ENCODE measurements at places on chromosomes 6 and 20.

- no peak for DNase-seq
These were observed 31.9 kb downstream of the GINS1 start for GRCh38 chr20:25439328-25439727.

DNA sequence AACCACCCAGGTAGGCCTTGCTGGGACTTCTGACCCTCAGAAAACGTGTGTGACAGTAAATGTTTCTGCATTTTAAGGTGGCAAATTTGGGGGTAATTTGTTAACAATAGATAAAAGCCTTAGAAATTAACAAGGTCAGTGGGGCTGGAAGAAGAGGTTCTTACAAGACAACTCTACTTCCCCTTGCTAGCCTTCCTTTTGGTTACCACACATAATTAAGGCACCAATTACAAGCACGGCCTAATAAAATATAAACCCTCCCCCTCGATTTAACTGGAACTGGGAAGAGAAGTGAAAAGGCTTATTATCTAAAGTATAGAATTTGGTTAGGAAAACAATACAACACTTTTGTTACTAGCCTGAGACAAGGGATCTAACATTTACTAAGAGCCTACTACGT is 38.8 kb downstream of the ELOVL5 start:
- DNase-seq = no peak

- DNase-seq = no peak
These were observed 24.9 kb upstream of the SMOC2 start for GRCh38 chr6:168415993-168416530.

DNA sequence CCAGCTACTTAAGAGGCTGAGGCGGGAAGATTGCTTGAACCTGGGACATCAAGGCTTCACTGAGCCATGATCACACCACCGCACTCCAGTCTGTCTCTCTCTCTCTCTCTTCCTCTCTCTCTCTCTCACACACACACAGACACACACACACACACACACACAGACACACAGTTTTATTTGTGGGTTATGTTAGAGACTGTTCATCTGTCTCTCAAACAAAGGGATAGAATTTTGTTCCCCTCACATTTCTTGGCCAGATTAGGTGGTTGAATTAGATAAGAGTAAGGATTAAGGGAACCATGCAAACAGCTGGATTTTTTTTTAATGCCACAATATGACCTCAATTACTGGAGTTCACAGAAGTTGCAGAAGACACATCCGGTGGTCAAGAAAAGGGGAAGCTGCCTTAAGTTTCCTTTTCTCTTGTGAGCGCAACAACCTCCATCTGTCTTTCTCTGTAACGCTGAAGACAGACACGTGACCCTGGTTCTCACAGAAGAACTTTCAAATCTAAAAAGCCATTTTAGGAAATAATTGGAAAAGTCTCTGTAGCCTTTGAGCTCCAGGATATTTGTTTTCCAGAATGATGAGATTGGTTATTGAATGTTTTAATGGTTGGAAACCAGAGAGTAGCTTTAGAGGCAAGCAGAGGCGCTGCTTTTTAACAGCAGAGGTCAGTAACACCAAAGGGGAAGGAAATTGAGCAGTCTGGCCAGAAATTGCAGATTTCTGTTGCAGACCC is 32.9 kb upstream of the LGSN start:
- DNase-seq = no peak

- DNase-seq = no peak
These were observed 82.7 kb upstream of the FABP7 start for GRCh38 chr6:122696853-122697252.

DNA sequence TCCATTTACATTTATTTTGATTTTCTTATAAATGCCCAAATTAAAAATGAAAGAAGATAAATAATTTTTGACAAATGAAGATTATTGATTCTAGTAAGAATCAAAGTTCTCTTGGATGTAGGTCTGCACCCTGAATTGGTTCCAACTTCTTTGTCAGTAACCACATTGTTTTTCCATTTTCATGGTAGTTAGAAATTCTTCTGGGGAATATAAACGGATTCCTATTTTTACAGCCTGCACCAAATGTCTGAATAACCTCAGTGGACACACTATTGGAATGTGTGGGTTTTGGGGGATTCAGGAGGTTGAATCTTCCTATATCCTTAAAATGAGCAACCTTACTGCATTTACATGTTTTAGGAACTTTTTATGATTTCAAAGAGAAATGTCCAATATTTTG is 1085.3 kb upstream of the MAP3K7 start:
- DNase-seq = no peak

- no peak for DNase-seq
These were observed 231.5 kb upstream of the ID4 start for GRCh38 chr6:19605624-19606023.

DNA sequence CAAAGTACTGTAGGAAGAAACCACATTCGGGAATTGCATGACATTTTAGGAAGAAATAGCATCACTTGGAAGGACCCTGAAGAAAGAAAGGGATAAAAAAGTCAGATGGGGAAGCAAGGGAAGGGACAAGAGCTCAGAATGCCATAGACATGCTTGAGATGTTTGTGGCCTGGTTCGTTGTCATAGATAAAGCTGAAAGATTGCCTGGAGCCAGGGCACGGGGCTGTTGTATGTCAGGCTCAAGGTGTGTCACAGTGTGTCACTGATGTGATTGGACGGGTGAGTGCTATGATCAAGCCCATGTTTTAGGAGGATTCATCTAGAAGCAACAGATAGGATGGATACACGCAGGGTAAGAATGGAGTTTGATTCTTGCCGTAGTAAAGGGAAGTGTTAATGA is 216.2 kb upstream of the SOX4 start:
- no peak for DNase-seq

GRCh38 chr6:32845384-32845884 is 1.6 kb upstream of the PSMB8 start:
- DNase-seq = no peak

DNA sequence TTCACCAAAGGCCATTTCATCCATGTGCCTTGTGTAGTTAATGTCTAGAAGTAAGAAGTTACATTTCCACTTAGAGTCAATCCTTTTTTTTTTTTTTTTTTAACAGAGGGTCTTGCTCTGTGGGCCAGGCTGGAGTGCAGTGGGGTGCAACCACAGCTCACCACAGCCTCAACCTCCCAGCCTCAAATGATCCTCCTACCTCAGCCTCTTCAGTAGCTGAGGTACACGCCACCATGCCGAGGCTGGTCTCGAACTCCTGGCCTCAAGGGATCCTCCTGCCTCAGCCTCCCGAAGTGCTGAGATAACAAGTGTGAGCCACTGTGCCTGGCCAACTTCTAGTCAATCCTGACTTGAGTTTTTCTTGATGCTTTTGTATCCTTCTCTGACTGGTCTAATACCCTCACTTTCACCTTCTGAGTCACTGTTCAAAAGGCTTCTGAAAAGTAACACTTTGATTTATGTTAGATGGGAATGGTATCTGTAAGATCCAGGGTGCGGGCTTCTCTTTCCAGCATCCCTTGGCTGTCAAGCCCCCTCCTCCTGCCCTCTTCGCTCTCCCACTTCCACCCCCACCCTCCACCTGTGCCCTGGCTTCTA is 22.1 kb downstream of the TRAM2 start:
- no peak for DNase-seq

DNA sequence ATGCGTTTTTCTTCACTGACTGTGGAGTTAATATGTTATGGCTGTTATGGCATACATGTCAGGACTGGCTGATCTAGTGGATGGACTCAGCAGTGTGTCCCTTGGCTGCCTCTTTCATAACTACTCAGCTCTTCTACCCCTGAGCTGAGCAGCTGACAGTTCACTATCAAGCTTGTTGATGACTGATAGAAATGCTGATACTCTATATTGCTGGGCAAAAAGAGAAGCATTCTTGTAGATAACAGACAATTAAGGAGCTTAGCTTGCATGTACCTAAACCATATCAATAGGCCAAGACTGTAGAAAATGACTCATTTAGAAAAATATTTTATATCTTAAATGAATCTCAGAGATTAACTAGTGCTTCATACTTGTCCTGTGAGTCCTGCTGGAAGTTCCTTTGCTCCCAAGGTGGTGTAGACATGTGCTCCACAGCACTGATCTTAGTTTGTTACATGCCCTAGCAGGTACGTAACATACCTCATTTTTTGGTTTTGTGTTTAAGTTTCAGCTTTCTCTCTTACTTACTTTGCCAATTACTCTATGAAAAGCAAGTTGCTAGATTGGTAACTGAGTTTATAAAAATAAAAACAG is 236.9 kb downstream of the GMDS start:
- no peak for DNase-seq

- DNase-seq = no peak
These were observed 268.3 kb downstream of the PRL start for GRCh38 chr6:22028403-22029090.

DNA sequence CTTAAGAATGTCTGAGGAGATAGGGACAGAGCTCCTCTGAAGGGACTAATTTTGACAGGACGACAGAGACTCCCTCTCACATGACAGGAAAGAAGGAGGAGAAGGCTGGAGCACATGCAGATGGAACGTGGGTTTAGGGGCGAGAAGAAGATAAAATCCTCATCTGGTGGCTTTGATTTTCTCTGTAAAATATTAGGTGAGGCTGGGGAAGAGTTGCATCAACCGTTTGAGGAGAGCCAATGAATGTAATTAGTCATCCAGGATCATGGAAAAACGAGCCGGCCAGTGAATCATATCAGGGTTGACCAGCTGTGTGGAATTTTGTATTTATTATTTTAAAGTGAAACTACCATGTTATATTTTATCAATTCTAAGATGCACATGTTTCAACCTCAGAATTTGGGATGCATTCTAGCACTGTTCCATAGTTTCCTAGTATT is 46.9 kb upstream of the ADGRF4 start:
- DNase-seq = no peak

DNA sequence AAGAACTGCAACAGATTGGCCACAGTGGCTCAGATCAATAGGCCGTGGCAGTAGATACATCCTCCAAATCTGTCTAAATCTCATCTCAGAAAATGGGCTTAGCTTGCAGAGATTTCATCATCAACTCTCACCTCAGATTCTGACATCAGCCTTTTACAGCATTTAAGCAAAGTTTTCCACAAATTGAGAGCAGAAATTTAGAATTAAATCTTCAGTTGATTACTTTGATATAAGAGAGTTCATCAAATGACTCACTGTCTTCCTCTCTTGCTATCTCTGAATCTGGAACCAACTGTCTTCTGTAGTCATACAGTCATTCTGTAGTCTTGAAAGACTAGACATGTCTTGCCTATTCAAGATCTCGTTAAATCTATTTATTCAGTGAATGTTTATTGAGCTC is 45.2 kb upstream of the CTAGE9 start:
- DNase-seq = no peak

GRCh38 chr20:5448449-5449118 is 131.8 kb upstream of the PROKR2 start:
- no peak for DNase-seq

GRCh38 chr20:38893565-38894090 is 32.6 kb upstream of the FAM83D start:
- DNase-seq = peak; percentile 5

- DNase-seq = no peak
These were observed 306.6 kb upstream of the EXOC2 start for GRCh38 chr6:999552-999951.

DNA sequence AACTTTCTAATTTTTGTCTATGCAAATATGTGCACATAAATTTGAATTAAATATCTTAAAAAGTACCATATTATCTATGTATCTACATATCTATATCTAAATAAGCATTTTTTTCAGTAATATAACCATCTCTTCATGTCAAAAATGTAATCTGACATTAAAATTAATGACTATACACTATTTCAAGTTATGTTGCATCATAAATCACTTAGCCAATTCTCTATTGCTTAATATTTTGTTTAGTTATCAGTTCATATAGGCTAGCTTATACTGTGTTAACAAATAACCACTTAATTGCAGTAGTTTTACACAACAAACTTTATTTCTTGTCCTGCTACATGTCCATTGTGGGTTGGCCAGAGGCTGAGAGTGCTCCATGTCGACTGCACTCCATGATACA is 360.8 kb downstream of the EPM2A start:
- no peak for DNase-seq

GRCh38 chr6:138592749-138593123 is 93.4 kb upstream of the NHSL1 start:
- no peak for DNase-seq

Data from DMS79 (cell line).